ENCODE measurements at places on chromosomes 13 and 19.

DNA sequence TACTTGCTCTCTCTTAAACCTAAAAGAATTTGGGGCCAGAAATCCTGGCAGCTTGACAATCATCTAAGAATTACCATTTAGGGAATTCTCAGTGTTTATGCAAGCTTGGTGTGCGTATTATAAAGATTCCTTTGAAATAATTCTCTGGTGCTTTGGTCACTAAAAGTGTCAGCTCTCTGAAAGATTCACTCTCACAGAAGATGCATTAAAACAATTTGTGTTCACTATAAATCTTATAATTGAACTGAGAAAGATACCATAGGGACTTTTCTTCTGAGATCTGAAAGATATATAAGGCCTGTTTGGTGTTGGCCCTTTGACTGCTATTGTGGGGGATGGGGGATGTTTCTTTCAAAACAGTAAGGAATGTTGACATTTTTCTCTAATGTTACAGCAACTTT, 27.3 kb downstream of the EPSTI1 start:
- no peak for DNase-seq

DNA sequence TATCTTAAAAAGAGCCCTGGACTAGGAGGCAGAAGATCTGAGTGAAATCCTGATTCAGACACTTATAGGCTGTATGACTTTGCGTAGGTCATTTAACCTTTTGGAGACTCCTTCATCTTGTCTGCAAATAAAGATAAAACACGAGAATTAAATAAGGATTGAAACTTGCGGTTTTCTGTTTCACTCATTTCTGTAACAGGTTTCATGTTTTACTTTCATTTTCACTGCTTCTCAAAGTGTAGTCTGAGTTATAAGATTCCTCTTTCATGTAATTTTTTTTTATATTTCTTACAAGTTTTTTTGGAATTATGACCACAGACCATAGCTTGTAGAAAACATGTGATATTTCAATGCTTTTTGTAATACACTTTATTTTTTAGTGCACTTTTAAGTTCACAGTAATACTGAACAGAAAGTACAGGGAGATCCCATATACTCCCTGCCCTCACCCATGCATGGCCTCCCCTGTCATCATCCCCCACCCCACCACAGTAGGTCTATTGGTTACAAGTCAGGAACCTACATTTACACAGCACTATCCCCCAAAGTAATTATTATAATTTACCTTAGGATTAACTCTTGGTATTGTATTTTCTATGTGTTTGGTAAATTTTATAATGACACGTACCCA, 174.6 kb downstream of the ITGBL1 start:
- peak; percentile 29 for DNase-seq

DNA sequence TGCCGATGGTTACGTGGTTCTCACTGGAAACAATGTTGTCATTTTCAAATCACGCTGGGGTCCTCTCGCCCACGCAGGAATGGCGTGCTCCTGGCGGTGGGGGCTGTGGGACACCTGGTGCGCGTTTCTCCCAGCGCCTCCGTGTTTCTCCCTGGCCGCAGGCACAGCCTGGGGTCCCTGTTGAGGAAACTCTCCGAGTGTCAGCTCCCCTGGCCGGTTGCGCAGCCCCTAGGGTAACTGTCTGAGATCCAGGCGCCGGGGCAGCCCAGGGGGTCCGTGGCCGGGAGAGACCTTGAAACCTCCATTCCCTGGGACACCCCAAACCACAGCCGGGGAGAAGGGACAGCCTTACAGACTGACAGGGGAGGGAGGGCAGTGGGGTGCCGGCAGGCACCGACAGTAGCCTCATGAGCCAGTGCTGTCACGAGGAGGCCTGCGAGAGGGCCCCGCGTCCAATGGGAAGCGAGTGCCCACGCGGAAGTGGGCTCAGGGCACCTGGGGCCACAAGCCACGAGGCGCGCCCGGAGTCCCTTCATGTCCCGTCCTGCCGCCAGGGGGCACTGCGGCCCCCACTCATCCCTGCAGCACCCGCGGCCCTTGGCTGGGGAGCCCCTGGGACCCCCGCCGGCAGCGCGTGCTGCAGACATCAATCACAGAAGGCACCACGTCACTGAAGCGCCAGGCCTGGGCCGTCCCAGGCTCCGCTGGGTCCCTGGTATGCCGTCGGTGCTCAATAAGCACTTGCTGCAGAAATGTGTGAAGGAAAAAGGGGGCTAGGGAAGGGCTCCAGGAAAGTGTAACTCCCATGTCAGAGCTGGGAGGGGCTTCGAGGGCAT, 9.5 kb downstream of the ADAMTSL5 start:
- DNase-seq = peak; percentile 61

DNA sequence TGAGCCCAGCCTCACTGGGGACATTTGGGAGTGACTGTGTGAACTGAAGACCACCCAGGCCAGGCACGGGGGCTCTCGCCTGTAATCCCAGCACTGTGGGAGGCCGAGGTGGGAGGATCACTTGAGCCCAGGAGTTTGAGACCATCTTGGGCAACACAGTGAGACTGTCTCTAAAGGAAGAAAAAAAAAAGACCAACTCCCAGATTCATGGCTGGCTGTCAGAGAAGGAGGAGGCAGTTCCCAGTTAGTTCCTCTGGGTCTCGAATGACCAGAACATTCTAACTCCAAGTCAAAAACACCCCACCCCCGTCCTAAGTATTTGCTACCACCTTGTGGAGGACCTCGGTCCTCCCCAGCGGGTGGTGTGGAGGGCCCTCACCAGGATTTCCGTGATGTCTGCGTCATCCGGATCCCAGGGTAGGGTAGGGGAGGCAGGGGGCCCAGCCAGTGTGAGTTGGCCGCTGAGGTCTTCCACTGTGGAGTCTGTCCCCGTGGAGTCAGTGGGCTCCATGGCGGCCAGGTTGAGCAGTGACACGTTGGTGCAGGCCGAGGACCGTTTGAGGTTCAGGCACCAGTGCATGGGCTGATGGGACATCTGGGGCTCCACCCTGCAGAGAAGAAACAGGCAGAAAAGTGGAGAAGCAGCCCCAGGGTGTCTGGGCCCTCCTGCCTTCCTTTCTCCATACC, 1.3 kb downstream of the TSKS start:
- no peak for DNase-seq

- DNase-seq = no peak
Measured at GRCh38 chr13:56923626-56924140, 217.0 kb upstream of the PRR20A start.

DNA sequence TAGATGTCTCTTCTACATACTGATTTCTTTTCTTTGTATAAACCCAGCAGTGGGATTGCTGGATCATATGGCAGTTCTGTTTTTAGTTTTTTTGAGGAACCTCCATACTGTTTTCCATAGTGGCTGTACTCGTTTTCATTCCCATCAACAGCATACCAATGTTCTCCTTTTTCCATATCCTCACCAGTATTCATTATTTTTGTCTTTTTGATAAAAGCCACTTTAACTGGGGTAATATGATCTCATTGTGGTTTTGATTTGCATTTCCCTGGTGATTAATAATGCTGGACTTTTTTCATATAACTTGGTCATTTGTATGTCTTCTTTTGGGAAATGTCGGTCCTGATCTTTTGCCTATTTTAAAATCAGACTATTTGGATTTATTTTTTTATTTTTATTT, 108.5 kb downstream of the PAN3 start:
- DNase-seq = no peak

DNA sequence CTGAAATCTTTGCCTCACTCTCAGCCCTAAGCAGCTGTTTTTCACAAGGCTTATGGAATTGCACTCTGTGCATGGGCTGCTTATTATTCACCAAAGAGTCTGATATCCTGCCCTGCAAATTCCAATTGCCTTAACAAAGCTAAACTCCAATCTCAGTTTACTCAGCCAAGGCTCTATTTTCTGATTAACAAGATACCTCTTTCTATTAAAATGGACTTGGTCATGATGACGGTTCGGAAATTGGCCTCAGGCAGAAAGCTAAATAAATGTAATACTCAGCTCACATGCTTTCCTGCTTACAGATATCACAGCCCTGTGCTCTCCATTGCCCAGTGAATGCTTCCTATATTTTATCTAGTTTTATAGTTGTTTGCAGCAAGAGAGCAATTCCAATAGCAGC, 1270.8 kb downstream of the PCDH9 start:
- DNase-seq = no peak

GRCh38 chr13:49110122-49110912, 109.8 kb upstream of the MLNR start:
- DNase-seq = peak; percentile 50

- DNase-seq = no peak
Measured at GRCh38 chr19:31890230-31890629, 455.2 kb upstream of the ZNF507 start.
